ENCODE measurements at places on chromosomes 4 and X.

- DNase-seq: no peak
Measured at GRCh38 chr4:125827696-125828052, 512.9 kb downstream of the FAT4 start.

GRCh38 chrX:95332530-95332929 is 1352.1 kb upstream of the DIAPH2 start:
- no peak for DNase-seq

DNA sequence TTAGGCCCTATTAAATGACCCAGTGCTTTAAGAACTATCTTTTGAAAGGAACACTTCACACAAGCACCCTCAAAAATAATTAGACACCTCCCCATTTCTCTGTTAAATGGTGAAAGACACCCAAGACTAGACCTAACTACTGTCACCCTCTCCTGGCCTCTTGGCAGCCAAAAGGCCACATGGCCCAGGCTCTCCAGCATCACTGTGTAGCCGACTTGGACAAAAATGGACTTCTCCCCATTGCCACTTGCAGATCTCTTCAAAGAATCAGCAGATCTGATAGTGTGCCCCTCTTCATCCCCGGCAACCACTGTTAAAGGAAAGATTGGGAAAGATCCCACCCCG is 2.0 kb downstream of the MID1IP1 start:
- no peak for DNase-seq

DNA sequence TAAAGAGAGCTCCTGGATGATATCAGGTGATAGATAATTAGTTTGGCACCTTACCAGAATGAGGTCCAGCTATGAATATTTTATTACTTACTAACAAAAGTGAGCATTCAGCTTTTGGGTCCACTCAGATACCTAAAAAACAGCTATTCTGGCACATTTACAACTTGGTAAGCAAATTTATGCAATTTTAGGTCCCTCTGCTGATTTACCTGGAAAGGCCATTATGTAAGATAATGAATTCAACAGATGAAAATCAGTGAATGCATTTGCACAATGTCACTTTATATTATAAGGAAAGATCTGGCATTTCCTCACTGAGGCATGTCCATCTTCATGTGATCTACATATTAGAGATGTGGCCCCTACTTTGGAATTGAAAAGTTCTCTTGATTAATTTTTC is 517.0 kb downstream of the SPRY1 start:
- no peak for DNase-seq

GRCh38 chr4:14583331-14583730 is 418.9 kb upstream of the CPEB2 start:
- no peak for DNase-seq

DNA sequence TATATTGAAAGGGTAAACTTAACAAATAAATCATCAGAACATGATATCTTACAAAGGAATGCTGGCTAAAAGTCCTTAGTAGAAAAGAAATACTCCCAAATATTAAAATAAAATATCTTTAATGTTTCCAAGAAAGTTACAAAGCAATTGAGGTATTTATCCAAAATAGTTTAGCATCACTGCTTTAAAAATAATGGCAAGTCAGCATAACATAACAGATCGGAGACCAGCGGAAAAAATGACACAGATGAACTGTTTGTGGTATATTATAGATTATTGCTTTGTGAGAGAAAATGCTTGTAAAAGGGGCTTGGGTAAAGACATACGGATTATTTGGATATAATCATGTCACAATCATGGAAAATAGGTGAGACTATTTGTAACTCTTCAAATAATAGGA is 168.5 kb upstream of the TEX13C start:
- DNase-seq: no peak

- DNase-seq: no peak
Measured at GRCh38 chrX:45502396-45502795, 301.7 kb upstream of the DIPK2B start.

DNA sequence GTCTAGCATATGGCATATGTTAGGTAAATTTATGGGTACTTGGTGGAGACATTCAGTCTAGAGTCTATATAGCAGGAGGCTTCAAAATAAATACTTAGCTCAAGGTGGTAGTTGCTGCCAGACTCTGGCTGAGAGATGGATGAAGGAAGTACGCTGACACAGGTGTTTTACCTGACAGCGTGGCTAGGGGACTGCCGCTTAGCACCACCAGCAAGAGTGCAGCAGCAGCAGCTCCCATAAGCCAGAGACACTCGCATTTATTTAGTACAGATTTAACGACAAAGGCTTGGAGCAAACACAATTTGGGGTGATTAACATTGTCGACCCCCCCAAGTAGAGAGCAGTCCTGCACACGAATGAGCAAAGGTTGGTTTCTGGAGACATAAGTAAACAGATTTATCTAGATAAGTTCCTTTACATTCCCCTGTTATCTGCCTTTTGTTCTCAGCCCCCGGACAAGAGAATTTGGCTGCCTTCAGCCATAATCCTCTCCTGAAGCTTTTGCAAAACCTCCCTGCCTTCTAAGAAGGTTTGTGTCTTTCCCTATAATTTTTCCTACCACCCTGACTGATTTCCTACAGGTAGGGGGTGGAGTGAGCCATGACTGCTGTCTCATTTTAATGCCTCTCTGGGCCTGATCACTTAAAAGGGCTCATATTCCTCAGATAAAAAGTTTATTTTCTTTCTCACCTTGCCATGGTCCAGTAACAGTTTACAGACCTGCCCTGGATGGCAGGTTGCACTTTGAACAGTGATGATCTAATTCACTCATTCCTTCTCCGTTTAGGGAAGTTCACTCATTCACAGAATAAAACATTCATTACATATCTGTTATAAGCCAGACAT is 64.6 kb downstream of the RHOH start:
- no peak for DNase-seq
